ENCODE measurements at places on chromosomes 2 and 18. TPM values are rescaled to one million over a fixed set of nuclear protein-coding genes. Genes with fewer than 3 reads are reported as not detected.

The TYW5 gene
- 16.9 TPM for total RNA-seq

The GDF7 gene
- total RNA-seq, result 0.17 TPM

DNA sequence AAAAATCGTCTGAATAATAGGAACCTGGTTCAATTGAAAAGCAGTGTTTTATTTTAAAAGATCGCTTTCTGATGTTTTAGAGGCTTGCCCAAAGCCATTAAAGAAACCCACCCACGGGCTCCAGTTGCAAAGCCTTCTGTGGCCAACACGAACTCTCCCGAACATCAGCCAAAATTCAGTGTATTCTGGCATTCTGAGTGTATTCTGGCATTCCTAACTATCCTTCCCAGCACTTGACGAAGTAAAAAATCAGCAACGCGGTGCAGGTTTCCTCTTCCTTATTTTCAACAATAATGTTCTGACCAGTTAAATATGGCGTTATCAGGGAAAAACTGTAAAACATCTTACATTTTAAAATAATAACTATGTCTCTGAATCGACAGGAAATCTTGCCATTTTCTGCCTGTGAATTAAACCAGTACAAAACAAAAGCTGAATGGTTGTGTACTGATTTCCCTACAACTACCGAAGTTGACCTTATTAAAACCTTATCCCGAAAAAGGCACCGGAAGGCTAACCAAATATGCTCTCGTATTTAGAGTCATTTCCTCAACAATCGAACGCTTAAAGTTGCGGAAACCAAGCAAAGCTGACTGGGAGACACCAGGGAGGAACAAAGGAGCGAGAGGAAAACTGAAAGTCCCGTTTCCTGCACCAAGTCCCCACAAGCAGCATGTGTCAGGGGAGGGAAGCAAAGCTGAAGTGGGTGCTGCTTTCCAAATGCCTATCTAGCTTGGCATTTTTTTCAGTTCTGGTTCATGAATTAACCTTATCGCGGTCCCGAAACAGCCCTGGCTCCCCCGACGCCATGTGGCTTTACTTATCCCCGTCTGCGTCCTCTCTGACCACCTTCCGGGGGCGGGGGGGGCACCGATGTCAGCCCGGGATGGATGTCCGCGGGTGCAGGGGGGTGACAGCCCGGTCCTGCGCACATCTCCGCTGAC, 44.3 kb downstream of the ZNF516 start:
- DNase-seq, result peak; percentile 64

The CAPN14 gene
- total RNA-seq, result 0.11 TPM

GRCh38 chr2:17182399-17182798, 335.8 kb downstream of the RAD51AP2 start:
- DNase-seq, result no peak

- DNase-seq, result no peak
Observed at GRCh38 chr2:149075853-149076252, 37.4 kb downstream of the LYPD6B start.

- DNase-seq, result peak; percentile 11
Observed at GRCh38 chr2:238081561-238081960, 18.6 kb upstream of the ESPNL start.

The SLC14A1 gene
- total RNA-seq, result 3.7 TPM

GRCh38 chr2:66574701-66575624, 140.0 kb downstream of the MEIS1 start:
- peak; percentile 86 for DNase-seq
